Stimulated activated CD8-positive, alpha-beta memory T cell treated with anti-CD3 and anti-CD28 coated beads, Interleukin-7, amount 100 ng/mL, for 1 hour (primary cell): ENCODE measurements at places on chromosomes 2 and 18.

DNA sequence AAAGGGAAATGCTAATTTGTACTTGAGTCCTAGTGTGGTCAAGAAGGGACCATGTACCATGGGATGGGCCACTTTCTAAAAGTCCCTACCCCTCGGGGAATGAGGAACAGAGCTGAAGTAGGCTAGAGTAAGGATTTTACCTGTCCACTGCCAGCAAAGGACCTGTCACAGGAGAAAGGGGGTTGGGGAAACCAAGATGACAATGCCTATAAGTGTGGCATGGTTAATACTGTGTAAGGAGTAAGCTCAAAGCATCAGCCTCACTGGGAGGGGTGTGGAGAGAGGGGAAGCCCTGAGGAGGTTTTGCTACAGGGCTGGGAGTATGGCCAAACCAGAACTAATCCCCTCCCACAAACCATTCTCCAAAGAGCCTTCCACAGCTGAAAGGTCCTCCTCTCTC, 15.8 kb downstream of the GKN2 start:
- no peak for DNase-seq

DNA sequence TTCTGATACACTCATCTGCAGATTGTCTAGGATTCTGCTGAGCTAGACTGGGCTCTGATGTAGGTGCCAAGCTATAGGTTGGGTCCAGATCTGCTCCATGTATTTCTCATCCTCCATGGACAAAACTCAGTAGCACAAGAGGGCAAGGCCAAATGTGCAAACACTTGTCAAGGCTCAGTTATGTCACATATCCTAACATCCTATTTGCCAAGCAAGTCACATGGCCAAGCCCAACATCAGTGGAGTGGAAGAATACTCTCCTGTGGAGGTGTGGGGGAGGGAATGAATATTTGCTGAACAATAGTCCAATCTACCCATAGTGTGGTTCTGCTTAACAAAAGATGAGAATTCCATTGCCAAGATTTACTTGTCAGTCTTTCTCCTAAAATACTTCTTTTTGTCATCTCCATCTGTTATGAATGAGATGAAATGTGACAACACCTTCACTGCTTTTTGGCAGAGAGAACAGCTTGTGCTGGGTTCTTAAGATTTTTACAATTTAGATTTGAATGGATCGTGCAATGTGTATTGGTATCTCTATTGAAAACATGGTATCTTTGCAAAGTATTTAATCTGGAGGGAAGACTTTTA, 89.9 kb downstream of the OXER1 start:
- no peak for DNase-seq

- DNase-seq = peak; percentile 1
These were observed 429 bp downstream of the C2orf76 start for GRCh38 chr2:119366161-119366648.

- DNase-seq = no peak
These were observed at the start of gene ASTL for GRCh38 chr2:96138179-96139145. Gene ASTL (minus strand): TSS chr2:96138502. CDS start chr2:96138436, 66 bp downstream.

DNA sequence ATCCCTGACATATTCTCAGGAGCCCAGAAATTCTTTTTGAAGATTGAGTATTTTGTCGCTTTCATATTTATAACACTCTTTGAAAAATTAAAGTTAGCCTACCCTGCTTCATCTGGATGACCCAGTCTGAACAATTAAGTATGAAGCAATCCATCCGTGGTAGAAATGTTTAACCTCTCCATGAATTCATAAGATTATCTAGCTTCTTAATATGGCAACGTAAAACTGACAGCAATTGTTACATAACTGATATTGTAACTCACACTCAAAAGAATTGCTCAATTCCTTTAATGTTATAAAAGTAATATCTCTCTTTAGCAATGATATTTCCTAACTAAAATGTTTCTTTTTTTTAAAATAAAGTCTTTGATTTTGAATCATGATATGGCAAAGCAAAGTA, 7.2 kb upstream of the ABCA12 start:
- no peak for DNase-seq

DNA sequence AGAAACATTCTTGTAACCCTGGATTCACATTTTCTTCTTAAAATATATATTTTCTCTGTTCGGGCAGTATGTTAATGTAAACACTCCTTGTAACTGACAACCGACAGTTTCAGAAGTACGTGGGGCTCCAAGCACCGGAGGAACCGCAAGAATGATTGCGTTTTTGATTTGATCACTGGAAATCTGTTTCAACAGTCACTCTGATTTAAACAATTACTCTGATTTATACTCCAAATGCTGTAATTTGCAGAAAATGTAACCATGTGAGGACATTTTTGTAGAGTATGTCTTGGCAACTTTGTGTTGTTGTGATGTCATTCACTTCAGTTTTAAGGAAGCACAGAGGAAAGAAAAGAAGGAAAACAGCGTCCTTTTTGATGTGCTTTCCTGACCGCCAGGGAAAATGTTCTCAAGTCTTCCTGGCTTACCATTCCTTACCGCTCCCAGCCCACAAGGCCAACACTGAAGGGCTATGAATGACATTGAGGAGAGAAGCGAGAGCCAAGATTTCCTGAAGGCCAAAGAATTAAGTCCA, 77.7 kb downstream of the APOB start:
- no peak for DNase-seq

- DNase-seq = no peak
These were observed 3.4 kb downstream of the IRS1 start for GRCh38 chr2:226796012-226796839.

GRCh38 chr2:69395866-69396265, 8.8 kb upstream of the GFPT1 start:
- no peak for DNase-seq

DNA sequence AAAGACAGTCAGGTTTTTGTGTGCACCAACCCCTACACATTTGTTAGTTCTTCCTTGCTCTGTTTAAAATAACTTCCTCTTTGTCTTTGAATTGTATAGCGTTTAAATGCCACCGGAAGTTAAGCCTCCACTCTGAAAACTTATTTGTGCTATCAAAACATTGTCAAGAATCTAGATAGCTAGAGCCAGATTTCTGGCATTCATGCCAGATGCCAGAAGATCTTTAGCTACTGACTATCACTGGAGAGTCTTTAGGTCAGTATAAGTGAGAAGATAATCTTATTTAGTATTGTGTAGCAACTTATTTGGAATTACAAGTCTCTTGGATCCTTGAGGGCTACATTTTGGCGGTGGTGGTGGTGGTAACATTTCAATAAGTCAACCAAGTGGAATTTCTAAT, 63.4 kb upstream of the ADAM23 start:
- no peak for DNase-seq

DNA sequence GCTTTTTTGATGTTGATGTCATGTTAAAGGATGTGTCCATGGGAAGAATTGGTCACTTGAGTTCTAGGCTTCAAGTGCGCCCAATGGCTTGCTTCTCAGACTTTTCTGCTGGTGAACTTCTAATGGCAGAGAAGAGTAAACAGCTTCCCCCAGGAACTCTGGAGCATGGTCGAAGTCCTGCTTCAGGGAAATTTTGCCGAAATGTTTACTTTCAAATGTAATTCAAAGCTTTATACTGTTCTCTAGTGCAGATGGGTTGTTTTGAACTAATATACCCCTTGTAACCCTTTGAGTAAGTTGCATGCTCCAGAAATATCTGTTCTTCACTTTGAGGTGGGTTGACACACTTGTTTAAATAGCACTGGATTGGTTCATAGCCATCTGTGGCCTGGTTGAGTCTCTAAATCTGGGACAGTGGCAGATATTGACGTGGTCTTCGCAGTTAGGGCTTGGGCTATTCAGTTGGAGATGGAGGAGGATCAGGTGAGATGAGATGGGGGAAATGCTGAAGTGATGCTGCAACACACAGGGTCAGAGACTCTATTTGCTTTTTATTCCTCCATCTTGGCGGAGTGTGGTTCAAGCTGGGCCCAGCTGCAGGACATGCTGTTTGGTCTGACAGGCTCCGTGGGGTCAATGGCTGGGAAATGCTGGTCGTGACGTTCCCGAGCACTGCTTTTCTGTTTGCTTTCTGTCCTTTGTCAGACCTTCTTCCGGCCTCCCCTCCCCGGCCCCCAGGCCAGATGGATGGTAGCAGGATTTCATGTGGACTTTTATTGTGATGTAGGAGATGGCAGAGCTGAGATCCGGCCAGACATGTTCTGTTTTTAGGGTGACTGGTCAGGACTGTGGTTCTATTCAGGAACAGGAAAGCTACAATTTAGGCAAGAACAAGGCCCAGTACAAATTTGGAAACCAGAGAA, 35.9 kb downstream of the MYO1B start:
- no peak for DNase-seq

DNA sequence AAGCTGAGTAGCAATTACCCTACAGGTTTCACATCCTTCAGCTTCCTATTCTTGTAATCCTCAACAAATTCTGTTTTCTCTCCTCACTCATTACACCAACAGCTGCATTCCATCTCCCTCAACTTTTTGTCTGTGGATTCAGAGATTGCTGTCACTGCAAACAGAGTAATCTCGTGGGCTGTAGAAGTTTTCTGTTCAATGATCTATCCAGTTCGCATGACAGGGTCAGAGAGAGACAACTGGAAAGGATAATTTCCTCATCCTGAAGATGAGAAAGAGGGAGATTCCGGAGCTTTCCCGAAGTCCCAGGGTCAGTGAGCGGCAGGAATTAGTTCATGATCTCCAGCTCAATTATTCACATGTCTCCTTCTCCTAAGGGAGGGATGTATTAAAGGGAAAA, 75.7 kb downstream of the MYO5B start:
- DNase-seq = no peak

DNA sequence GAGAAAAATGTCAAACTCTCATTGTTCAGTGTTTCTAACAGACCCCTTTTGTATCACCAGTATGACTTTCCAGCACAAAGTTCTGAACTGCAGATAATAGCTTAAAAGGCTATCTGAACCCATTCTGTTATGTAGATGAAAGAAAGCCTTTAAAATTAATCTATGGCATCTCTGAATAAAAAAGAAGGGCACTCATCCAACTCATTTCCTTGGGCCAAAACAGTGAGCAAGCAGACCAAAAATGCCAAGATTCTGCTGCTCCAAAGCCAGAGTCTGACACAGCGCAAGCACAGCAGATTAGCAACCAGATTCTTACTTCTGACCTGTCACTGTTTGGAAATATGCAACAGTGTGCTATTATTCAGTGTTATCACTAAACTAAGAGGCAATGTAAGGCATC, 22.6 kb upstream of the ITGA6 start:
- DNase-seq = no peak

DNA sequence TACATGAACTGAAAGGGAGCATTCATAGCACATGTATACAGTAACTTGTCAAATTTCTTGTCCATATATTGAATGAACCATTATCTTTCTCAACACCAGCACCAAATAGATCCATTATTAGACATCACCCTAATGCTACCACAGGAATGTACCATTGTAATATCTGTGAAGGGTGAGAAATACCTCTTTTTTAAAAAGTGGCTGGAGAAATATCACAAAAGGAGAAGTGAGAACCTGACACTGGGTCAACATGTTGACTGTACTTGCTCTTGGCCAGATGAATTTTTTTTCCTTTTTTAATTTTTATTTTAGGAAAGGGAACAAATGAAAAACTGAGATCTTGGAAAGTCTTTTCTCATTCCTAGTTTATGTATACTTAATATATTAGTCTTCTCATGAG, 63.5 kb downstream of the CAVIN2 start:
- DNase-seq = no peak

DNA sequence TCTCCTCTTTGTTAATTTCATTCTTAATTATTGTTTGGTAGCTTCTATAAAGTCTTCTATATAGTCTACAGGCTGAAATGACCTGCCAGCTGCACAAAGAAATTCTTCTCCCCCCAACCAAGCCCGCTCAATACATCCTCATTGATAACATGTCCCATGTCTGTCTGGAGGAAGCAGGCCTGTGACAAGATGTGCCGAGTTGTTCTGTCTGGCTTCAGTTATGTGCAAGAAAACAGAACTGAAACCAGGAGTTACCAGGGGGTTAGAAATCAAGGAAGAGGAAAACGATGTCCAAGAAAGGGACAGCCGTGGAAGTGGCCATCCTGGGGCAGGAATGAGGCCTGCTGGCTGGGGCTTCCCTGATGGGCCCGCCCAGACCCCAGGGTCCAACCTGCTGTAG, 57.6 kb downstream of the MTCL1 start:
- DNase-seq = no peak

DNA sequence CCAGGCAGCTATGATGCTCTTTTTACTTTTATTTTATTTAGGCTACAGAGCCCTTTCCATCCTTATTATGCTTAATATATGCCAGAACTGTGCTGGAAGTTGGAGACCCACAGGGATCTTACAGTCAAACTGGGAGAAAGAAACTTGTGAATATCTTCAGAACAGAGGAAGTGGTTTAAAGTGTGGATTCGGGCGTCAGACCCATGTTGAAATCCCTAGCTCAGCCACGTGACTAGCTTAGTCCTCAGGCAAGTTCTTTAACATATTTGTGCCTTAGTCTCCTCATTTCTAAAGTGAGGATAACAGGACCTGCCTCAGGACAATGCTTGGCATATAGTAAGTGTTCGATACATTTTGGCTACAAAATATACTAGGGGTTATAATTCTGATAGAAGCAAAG, 59.1 kb downstream of the MAP3K20 start:
- DNase-seq = no peak

DNA sequence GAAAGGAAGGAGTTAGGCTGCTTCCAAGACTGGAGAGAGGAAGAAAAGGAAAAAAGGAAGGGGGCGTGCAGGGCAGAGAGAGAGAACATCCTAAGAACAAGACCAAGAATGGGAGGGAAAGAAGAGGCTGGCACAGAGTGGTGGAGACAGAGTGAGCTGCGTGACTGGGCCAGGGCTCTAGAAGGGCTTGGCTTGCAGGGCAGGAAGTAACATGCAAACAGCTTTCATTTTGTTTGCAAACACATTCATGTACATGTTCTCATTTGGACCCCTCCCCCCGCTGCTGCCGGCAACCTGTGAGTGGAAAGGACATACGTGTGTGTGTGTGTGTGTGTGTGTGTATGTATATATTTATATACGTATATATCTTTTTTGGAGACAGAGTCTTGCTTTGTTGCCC, 46.8 kb upstream of the DNMT3A start:
- no peak for DNase-seq

DNA sequence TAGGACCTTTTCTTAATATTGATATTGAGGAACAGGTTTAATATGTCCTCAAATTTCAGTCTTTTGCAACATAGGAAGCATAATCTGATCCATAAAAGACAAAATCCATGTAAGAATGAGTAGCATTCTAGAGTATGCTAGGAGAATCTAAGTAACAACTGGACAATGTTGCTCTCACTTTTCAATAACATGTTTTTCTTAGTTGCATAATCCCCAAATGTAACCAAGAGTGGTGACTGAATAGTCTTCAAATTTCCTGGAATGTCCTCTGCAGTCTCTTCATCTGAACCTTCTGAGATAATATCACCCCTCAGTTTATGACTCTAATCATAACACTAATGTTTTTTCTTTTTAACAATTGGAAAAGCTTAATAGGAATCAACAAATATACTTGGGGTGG, 110.0 kb upstream of the ZEB2 start:
- DNase-seq = no peak

GRCh38 chr2:42974169-42974720, 181.9 kb upstream of the HAAO start:
- DNase-seq = no peak

DNA sequence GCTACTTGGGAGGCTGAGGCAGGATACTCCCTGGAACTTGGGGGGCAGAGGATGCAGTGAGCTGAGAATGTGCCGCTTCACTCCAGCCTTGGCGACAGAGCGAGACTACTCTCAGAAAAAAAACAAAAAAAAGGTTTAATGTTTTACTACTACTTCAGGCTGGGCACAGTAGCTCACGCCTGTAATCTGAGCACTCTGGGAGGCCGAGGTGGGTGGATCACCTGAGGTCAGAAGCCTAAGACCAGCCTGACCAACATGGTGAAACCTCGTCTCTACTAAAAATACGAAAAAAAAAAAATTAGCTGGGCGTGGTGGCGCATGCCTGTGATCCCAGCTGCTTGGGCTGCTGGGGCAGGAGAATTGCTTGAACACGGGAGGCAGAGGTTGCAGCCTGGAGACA, 75.7 kb upstream of the ATIC start:
- no peak for DNase-seq
